ENCODE measurements at places on chromosomes 2 and 18.

GRCh38 chr2:203061346-203061745 is 46.7 kb downstream of the NBEAL1 start:
- no peak for DNase-seq

- no peak for DNase-seq
Measured at GRCh38 chr2:104876606-104877570, 23.0 kb downstream of the POU3F3 start.

- DNase-seq = no peak
Measured at GRCh38 chr18:28529644-28530043, 352.7 kb upstream of the CDH2 start.

- peak; percentile 82 for DNase-seq
Measured at GRCh38 chr2:85551698-85552678, 9.3 kb downstream of the GGCX start.

GRCh38 chr2:74828543-74828942 is 5.4 kb upstream of the HK2 start:
- DNase-seq = no peak

DNA sequence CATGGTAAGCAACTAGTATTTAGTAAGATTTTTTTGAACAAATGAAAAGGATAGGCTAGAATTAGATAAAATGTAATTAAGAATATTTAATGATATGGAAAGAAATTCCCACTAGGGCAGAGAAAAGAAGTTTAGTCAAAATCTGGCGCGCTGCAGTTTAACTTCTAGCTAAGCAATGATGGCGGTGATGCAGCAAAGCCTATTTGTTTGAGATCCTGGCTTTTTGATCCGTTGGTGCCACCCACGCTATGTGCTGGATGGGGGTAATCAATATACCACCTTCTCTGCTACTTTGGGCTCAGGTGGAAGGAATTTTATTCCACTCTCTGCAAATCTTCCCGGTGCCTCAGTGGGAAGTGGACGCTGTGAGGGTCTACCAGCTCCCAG is 421 bp upstream of the FAM171B start:
- no peak for DNase-seq

Measured in activated CD4-positive, alpha-beta T cell treated with anti-CD3 and anti-CD28 coated beads for 24 hours (primary cell).